ENCODE measurements at places on chromosomes 5 and 9.

GRCh38 chr5:87231037-87231808 lies 36.5 kb upstream of the RASA1 start:
- no peak for DNase-seq

DNA sequence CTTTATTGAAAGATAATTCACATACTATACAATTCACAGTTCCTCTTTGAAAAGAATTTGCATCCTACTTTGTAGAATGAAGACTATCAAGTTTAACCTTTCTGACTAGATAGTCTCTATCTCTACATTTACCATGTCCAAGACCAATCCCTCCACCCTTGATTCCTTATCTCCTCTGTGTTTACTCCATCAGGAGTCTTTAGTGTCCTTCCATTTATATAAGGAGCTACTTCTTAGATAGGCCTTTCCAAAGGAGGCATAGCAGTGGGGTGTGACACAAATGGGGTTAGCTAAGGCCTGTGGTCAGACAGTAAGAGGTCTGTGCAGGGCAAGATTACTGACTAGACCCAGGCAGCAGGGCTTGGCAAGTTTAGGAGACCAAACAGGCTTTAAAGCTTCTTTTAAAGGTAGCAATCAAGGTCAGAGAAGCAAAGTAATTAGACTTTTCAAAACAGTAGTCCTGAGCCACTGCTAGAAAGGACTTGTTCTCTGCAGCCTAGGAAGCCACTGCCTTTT lies 11.1 kb upstream of the DMXL1 start:
- no peak for DNase-seq

DNA sequence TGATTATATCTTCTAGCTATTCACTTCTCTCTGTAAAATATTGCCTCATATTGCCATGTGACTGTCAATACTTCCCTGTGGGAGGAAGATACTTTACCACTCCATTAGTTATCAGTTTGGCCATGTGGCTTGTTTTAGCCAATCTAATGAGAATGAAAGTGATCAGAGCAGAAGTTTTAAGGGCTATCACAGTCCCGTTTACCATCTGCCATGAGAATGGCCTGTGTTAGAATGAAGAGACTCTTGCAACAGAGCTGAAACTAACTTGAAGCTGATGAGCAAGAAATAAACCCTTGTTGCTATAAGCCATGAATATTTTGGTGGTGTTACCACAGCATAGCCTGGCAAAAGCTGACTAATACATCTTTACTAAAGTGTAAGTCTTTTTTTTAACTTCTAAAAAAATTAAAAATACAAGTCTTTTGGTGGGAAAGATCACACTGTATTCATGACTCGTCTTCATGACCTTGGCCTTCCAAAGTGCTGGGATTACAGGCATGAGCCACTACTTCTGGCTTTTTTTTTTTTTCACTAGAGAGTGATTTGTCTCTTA lies 68.0 kb upstream of the CTNNA1 start:
- DNase-seq: no peak

DNA sequence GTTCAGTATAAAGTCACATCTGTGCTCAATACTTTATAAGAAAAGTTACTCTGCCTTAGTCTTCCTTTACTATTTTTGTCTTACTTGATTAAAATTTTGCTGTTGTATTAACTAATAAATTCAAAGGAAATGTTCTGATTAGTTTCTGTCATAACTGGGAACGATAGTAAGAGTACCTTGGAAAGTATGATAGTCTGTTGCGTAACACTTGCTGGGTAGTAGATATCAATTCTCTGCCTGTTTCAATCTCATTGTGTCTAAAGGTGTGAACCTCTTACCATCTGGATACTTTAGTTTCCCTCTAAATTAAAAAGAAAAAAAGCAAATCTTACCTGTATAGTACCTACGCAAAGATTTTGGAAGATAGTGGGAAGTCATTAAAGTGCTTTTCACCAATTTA lies 48.5 kb downstream of the COMMD10 start:
- no peak for DNase-seq
